ENCODE measurements at places on chromosomes 6 and 20. TPM values are rescaled to one million over a fixed set of nuclear protein-coding genes. Genes with fewer than 3 reads are reported as not detected.
A peak's percentile ranks its signal among the peaks of the same experiment; 100 is the strongest.

DNA sequence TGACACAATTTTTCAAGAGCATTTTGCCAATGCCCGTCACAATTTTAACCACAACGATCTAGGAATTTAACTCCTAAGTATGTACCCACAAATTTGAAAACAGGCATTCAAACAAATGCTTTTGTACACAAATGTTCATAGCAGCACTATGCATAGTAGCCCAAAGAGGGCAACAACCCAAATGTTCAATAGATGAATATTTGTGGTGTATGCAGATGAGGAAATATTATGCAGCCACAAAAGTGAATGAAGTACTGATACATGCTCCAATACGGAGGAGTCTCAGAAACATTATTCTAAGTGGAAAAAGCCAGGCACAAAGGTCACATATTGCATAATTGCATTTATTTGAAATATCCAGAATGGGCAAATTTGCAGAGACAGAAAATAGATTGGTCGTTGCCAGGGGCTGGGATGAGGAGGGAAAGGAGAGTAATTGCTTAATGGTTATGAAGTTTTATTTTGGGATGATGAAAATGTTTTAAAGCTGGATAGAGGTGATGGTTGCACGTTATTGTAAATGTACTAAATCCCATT lies 117.2 kb downstream of the PXDC1 start:
- no peaks in the 10 kb centered on the region for H3K27me3 ChIP-seq
- H3K27ac ChIP-seq, result no peak overlapping the region
- no peaks in the 10 kb centered on the region for H3K36me3 ChIP-seq
- H3K4me3 ChIP-seq, result no peak overlapping the region

DNA sequence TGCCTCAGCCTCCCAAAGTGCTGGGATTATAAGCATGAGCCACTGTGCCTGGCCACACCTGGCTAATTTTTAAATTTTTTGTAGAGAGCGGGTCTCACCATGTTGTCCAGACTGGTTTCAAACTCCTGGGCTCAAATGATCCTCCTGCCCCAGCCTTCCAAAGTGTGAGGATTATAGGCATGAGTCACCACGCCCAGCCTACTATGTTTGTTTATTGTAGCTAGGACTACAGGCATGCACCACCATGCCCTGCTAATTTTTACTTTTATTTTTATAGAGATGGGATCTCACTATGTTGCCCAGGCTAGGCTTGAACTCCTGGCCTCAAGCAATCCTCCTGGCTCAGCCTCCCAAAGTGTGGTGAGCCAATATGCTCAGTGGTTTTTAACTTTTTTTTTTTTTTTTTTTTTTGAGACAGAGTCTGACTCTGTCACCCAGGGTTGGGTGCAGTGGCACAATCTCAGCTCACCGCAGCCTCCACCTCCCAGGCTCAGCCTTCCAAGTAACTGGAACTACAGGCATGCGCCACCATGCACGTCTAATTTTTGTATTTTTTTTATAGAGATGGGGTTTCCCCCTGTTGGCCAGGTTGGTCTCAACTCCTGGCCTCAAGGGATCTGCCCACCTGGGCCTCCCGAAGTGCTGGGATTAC lies 12.0 kb upstream of the DDX43 start:
- H3K4me1 ChIP-seq, result no peaks in the 10 kb centered on the region
- H3K36me3 ChIP-seq, result no peaks in the 10 kb centered on the region
- no peak overlapping the region for H3K27ac ChIP-seq
- no peak for DNase-seq
- H3K27me3 ChIP-seq, result no peaks in the 10 kb centered on the region
- H3K4me3 ChIP-seq, result no peak overlapping the region

Gene STMND1
- not detected for polyA plus RNA-seq

DNA sequence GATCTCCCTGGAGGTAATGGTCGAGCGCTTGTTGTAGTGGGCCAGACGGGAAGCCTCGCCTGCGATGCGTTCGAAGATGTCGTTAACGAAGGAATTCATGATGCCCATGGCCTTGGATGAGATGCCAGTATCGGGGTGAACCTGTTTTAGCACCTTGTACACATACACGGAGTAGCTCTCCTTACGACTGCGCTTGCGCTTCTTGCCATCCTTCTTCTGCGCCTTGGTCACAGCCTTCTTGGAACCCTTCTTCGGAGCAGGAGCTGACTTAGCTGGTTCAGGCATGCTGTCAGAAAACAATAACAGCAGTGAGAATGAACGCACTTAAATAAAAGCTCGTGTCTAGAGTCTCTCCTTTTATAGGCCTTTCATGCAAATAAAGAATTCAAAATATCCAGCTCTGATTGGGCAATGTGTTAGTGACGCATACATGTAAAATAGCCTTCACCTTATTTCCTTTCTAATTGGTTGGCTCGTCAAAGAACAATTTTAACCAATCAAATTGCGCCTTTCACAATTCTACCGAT lies 129.2 kb downstream of the HFE start:
- H3K4me3 ChIP-seq, result peak overlapping the region; percentile 56
- H3K27ac ChIP-seq, result peak overlapping the region; percentile 87
- peak; percentile 82 for DNase-seq
- no peaks in the 10 kb centered on the region for H3K36me3 ChIP-seq
- no peaks in the 10 kb centered on the region for H3K4me1 ChIP-seq

GRCh38 chr6:99560668-99561067 lies 7.8 kb downstream of the CCNC start:
- no peaks in the 10 kb centered on the region for H3K4me1 ChIP-seq
- H3K36me3 ChIP-seq, result peaks cover 2% of the 10 kb centered on the region
- no peak for DNase-seq
- no peak overlapping the region for H3K27ac ChIP-seq

DNA sequence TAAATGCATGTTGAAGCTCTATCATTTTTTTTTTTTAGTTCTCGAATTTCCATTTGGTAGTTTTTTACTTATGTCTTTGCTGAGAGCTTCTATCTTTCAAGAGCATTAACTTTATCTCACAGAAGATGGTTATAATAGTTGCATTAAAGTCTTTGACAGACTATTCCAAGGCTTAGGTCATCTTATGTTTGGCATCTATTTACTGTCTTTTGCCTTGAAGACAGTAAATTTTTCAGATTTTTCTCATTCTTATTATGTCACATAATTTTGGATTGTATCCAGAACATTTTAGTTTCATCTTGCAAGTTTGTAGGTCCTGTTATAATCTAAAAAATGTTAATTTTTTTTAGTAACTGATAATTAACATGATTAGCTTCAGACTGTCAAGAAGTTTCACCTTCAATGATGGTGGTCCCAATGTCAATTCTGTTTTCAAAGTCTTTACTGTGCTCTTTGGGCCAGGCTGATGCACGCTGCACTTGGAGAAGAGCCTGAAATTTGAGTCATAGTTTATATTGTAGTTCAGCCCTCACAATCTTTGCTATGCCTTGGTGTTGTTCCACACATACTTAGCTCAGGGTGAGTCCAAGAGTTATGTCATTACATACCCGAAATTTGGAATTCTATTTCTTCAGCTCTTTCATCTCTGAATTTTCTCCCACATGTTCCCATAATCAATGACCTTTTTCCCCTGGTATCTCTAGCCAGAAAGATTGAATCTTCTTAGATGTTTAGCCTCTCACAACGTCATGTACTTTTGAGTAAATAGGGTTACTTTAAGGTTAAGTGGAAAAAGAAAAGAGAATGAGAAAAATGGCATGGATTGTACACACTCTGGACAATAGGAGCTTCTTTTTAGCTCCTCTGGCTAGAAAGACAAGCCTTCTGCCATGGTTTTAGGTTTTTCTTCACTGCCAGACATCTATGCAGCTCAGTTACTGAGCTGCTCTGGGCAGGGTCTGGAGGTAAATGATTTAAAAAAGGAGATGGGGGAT lies 110.3 kb upstream of the BTBD3 start:
- H3K36me3 ChIP-seq, result no peaks in the 10 kb centered on the region
- DNase-seq, result no peak
- H3K4me1 ChIP-seq, result no peaks in the 10 kb centered on the region
- H3K4me3 ChIP-seq, result no peak overlapping the region

DNA sequence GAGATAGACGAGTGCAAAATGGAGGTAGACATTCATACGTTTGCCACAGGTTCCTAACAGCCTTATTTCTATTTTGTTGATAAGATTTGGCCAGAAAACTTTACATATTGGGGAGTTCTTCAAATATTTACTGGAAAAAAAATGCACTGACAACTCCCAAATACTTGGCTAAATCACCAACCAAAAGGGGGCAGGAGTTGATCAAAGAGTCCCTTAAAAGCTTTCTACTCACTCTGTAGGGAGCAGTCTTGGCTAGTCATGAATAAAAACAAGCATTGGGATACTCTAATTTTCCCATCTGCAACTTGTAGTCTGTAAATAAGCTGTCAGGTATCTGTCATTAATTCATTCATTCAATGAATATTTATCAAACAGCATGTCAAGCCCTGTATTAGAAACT lies 18.4 kb downstream of the TENT5A start:
- H3K27ac ChIP-seq, result no peak overlapping the region
- H3K4me3 ChIP-seq, result no peak overlapping the region
- DNase-seq, result no peak
- no peaks in the 10 kb centered on the region for H3K27me3 ChIP-seq
- H3K4me1 ChIP-seq, result peaks cover 2% of the 10 kb centered on the region

GRCh38 chr20:64048402-64049044 lies 916 bp downstream of the SOX18 start:
- H3K4me1 ChIP-seq, result no peaks in the 10 kb centered on the region
- H3K27ac ChIP-seq, result no peak overlapping the region

Gene TCP11
- polyA plus RNA-seq, result not detected

- H3K4me1 ChIP-seq, result no peaks in the 10 kb centered on the region
- no peak overlapping the region for H3K4me3 ChIP-seq
- H3K27me3 ChIP-seq, result no peaks in the 10 kb centered on the region
These were observed 113.1 kb downstream of the TRIM27 start for GRCh38 chr6:28810659-28811053.

Gene CHD6
- polyA plus RNA-seq, result 3.3 TPM

DNA sequence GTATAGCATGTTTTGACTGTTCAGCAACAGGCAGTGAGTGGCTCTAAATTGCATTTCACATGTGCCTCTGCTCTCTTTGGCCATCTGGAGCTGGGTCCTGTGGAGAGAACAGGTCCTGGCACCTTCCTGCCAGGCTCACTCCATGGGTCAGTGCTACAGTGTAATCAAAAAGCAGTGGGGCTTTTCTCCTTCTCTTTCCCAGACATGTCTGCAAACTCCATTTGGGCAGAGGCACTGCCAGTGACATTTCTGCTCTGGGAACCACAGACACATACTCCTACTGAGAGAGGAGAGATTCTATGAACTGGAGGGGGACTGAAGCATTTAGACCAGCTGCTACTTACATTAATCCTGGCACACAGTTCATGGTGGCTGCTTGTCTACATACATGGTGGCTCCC lies 68.3 kb upstream of the TRAF3IP2 start:
- no peak overlapping the region for H3K4me3 ChIP-seq
- no peak overlapping the region for H3K27ac ChIP-seq
- no peaks in the 10 kb centered on the region for H3K4me1 ChIP-seq
- peaks cover 3% of the 10 kb centered on the region for H3K36me3 ChIP-seq
- no peaks in the 10 kb centered on the region for H3K27me3 ChIP-seq

DNA sequence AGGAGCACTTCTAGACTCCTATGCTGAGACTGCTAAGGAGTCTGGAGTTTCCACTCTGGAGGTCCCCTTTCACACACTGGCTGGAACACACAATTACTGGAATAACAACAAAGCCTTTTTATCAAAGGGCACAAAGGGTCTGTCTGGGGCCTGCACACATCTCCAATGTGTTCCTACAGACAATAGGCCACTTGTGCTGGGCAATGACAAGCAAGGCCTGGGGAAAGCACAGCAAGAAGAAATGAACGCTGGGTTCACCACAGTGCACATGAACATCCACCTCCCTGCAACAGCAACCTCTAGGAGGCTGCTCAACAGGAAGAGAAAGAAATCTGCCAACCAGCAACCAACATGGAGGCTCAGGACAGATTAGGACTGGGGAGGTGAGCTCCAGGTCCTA lies 43.9 kb downstream of the TRPC4AP start:
- H3K27ac ChIP-seq, result no peak overlapping the region
- H3K36me3 ChIP-seq, result peaks cover 4% of the 10 kb centered on the region
- no peaks in the 10 kb centered on the region for H3K27me3 ChIP-seq

- H3K27ac ChIP-seq, result no peak overlapping the region
- H3K4me1 ChIP-seq, result no peaks in the 10 kb centered on the region
- H3K27me3 ChIP-seq, result no peaks in the 10 kb centered on the region
These were observed 817 bp upstream of the TAP2 start for GRCh38 chr6:32839356-32839755.

- no peaks in the 10 kb centered on the region for H3K27me3 ChIP-seq
- no peaks in the 10 kb centered on the region for H3K36me3 ChIP-seq
- peaks cover 1% of the 10 kb centered on the region for H3K4me1 ChIP-seq
- no peak overlapping the region for H3K4me3 ChIP-seq
These were observed 155.0 kb downstream of the GJA1 start for GRCh38 chr6:121590438-121590837.

Gene LY6G5C
- polyA plus RNA-seq, result 5.9 TPM

DNA sequence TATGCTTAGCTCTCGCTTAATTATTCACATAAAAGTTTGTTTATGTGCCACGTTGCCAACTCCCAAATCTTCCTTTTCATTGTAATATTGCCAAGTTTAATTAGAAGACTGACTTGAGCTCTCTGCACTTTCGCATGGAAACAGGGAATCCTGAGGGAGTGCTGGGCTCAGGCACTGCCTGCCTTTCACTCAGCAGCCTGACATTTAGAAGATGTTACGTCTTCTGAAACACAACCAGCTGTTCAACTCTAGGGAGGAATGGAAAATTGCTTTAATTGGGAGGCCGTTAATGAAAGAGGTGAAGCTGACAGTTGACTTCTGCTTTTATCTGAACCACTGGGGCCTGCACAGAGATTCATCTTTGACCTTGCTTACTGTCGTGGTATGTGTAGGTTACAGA lies 77.4 kb upstream of the MTHFD1L start:
- H3K4me3 ChIP-seq, result no peak overlapping the region
- peaks cover 3% of the 10 kb centered on the region for H3K36me3 ChIP-seq
- no peak for DNase-seq

DNA sequence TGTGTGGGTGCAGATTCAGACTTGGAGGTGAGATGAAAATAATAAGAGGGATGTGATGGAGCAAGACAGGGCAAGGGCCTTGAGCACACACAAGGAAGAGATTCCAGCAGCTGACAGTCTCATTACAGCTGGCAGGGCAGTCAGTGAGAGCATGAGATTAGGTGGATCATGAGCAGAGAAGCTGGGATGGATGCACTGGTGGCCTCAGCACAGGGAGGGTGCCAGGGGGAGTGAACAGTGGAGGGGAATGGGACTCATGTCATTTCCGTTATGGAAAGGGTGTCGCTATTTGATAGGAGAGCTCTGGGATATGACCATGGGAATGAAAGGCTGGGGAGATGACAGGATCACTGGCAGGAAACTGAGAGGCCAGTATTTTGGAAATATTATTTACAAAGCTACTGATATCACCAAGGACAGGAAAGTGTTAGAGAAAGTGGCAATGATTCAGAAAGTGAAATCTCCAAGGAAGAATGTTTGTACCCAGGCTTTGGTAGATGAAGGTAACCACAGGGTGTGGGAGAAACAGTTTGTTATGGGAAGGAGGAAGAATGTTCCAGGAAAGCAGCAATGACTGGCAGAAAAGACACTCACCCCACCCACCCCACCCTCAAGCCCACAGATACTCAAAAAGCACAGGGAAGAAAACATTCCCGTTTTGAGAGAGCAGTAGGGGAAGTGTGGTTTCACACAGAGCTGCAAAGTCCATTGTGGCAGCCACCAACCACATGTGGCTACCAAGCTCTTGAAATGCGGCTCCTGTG lies 214.7 kb upstream of the PROKR2 start:
- H3K27ac ChIP-seq, result no peak overlapping the region
- DNase-seq, result no peak
- H3K4me1 ChIP-seq, result no peaks in the 10 kb centered on the region
- no peaks in the 10 kb centered on the region for H3K27me3 ChIP-seq
- no peak overlapping the region for H3K4me3 ChIP-seq

- H3K36me3 ChIP-seq, result no peaks in the 10 kb centered on the region
- no peaks in the 10 kb centered on the region for H3K27me3 ChIP-seq
- DNase-seq, result no peak
- no peaks in the 10 kb centered on the region for H3K4me1 ChIP-seq
These were observed 392.4 kb downstream of the QKI start for GRCh38 chr6:163806755-163807499.
